IPS-NIHi11 (cell line): ENCODE measurements at places on chromosomes 5 and 9.
A peak's percentile ranks its signal among the peaks of the same experiment; 100 is the strongest.

DNA sequence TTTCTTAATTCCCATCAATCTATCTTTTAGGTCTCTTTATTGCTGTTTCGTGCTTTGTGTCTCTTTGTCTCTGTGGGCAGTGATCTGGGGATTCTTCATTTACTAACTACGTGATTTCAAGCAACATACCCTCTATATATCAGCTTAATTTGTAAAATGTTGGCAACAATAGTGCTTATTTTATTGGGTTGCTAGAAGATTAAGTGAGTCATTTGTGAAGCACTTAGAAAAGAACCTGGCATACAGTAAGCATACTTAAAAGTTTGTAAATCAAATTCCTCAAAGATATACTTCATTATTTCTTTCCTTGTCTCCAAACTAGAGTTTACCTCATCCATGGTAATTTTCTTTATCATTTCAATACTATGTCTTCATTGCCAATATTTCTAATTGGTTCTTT, 669.7 kb downstream of the MAT2B start:
- no peak for DNase-seq

GRCh38 chr5:172779691-172780341, 8.8 kb upstream of the DUSP1 start:
- DNase-seq = no peak

DNA sequence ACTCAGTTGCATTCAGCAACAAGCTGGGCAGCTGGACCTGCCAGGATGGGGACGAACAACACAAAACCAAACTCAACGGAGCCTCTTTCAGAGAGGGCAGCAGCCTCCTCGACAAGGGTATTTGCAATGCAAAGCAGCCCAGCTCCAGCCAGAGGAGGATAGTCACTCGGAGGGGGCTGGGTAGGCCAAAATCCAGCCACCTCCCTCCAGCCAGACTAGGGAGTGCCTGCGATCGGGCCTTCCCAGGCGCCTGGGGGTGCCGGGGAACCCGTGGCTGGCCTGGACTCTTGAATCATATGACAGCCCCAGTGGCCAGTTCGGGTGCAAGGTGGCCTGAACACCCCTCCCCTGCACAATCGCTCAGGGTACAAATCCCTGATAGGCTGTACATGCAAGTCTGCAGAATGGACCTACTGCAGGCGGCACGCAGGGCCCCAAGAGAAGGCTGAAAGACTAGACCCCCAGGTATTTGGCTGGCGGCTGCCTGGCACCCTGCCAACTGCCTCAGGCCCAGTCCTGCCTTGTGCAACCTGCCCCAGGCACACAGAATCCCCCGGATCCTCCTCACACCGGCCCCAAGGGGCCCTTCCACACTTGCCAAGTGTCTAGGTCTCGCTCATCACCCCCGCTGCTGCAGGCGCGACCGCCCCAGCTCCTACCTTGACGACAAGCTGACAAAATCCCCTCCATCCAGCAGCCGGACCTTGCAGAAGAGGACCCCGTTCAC, 1.3 kb downstream of the EEIG1 start:
- no peak for DNase-seq

GRCh38 chr5:36105819-36106218, 39.1 kb upstream of the UGT3A2 start:
- no peak for DNase-seq

DNA sequence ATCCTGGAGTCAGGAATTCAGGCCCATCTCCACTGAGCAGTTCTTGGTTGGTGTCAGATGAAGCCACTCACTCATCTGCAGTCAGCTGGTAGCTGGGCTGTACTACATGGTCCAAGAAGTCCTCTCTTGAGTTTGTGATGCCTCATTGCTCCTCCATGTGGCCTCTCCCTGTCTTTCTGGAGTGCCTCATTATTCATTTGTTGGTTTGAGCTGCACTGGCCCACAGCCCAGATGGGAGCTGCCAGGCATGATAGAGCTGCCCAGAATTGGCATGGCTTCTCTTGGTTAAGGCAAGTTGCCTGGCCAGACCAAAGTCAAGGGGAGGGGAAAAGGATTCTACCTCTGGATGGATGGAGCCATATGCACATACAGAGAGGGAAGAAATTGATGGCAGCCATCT, 8.0 kb downstream of the PTCD2 start:
- peak; percentile 16 for DNase-seq

GRCh38 chr9:124778575-124779367, 1.8 kb downstream of the OLFML2A start:
- no peak for DNase-seq

GRCh38 chr5:136016945-136017530, 11.8 kb upstream of the TGFBI start:
- no peak for DNase-seq

GRCh38 chr5:16712620-16713019, 95.8 kb upstream of the RETREG1 start:
- no peak for DNase-seq

DNA sequence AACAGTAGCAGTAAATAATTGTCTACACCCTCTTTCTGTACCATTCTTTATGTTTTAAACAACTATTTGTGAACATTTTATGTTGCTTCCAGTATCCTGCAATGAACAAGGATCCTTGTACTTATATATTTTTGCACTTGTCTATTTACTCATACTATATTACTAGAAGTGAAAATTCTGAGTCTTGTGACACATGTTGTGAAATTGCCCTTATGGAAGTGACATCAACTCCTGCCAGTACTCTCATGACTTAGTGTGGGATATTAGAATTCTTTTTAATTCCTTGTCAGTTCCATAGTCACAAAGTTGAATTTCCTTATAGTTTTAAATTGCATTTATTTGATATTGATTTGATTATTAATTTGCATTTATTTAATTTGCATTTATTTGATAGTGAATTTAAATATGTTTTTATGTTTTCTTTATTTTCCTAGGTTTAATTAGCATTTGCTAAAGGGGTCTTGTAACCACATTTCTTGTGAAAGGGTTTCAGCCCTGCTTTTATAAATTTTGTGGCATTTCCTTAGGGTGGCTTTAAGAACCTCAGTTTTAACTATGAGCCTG, 27.7 kb downstream of the PARP8 start:
- DNase-seq = no peak

- no peak for DNase-seq
These were observed 91.7 kb downstream of the GNA14 start for GRCh38 chr9:77556396-77556795.

DNA sequence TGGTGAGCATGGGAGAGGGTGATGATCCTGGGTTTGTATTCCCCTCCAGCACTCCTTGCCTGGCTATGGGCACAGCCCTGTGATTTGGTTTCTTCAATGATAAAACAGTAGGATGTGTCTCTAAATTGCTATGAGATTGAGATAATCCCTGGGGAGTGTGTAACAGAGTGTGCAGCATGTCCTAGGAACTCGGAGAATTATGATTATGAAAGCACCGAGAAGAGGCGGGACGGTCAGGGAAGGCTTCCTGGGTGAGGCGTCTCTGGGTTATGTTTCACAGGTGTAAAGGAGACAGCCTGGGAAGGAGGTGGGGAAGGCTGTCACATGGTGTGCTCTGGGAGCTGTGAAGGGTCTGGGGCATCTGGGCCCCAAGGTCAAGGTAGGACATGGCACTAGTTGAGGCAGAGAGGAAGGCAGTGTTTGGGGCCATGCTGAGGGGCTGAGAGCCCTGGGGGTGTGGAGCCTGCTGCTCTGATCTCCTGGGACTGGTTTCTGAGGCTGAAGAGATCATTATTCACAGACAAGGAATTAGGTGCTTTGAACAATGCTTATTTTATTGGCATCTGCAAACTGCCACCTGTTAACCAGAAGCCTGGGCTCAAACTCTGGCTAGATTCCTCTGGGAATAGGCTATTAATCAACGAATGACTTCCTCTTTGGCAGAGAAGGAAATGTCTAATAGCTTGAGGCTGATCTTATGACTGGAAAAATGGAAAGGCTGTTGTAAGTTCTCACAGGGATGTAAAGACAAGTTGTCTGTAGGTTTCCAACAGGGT, 73.8 kb upstream of the IL12B start:
- no peak for DNase-seq

DNA sequence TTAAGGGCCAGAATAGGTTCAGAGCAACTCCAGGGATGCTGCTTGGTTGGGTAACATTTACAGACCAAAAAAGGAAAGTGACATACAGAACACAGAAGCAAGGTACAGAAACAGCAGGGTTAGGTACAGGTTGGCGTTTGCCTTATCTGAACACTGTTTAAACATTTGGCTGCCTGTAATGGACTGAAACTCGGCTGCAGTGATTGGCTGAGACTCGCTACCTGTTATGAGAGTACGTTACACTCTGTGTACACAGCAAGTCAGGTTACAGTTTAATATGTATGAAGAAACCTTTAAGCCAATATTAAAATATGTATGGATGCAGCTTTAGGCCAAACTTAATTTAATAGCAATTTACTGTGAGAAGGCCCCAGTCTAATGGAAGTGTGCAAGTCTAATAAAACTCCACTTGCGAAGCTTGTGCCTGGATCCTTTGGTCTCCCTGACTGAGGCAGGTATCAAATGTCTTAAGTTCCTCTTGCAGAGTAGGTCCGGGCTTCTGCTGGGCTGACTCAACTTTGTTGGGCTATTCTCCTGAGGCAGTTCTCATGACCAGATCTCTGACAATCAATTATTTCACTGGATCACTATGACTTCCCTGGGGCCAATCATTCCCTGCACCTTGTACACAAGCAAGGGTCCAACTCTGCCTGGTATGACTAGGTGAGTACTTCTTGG, 204.9 kb downstream of the ZNF462 start:
- DNase-seq = no peak

- DNase-seq = no peak
These were observed 213.7 kb upstream of the NR4A3 start for GRCh38 chr9:99607842-99608448.

GRCh38 chr9:16221366-16221765, 649.1 kb downstream of the BNC2 start:
- no peak for DNase-seq

GRCh38 chr5:84764227-84764626, 379.5 kb upstream of the EDIL3 start:
- no peak for DNase-seq

- DNase-seq = no peak
These were observed 53.5 kb downstream of the AUH start for GRCh38 chr9:91308191-91308590.

DNA sequence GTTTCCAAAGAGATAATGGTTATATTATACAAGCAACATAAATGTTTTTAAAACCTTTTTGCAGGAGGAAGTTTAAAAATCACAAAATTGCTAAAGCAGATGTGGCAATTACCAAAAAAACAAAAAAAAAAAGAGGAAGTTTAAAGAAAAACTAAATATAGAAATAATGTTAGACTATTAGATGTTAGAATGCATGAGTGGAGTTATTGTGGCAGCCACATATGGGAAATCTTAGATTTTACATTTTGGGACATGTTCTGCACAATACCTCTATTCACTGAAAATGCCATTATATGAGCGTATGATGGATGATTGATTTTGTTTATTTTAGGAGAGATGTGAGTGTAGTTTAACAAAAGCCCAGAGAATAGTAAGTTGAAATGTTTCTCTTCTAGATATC, 31.2 kb upstream of the DTWD2 start:
- no peak for DNase-seq

- DNase-seq = no peak
These were observed 3.5 kb downstream of the NRARP start for GRCh38 chr9:137298401-137299202.

GRCh38 chr9:110714314-110714713, 45.7 kb downstream of the MUSK start:
- DNase-seq = peak; percentile 7

DNA sequence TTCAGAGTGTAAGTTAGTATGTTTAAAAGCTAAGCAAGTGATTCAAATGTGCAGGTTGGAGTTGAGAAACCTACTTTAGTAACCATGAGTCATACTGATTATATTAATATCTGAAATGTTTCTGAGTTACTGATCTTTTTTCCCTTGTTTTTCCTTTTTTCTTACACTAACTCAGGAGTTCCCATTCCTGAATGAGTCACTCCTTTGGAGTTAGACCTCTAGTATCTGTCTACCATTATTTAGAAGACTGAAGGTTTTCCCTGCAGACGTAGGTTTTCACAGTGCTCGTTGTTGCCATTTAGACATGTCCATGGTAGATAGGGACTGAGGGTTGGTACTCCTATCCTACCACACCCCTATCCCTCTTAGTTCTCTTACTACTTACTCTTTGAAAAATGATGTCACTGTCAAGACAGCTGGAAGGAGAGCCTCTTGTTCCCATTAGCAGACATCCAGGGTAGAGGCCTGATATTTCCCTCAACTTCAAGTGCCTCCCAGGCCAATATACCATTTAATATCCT, 20.2 kb downstream of the OCLN start:
- DNase-seq = no peak

- no peak for DNase-seq
These were observed 25.1 kb upstream of the LPCAT1 start for GRCh38 chr5:1548702-1549474.

GRCh38 chr9:95876595-95876994, 1.1 kb downstream of the ERCC6L2 start:
- no peak for DNase-seq

DNA sequence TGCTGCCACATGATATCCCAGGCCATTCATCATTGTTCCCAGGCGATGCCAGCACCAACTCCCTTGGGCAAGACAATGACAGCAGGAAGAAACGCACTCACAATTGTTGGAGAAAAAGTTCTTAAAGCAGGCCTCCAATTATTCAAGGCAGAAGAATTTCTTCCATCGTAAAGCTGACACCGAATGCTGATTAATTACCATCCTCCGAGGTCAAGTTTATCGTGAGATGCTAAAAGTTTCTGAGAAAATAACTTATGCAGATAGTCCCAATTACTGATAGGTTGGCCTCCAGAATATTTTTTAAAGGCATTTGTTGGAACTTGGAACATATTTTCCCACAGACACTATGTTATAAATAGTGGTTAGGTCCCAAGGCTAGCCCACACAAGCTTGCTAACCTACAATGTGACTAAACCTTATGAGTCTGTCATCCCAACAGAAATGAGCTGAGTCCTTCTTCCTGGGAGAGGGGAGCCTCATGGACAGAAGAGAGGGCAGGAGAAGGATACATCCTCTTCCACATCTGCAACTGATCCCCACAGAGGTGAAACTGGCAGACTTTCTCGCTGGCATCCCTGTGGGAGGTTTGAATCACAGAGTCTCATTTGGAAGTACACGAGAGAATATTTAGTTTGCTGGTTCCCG, 202.4 kb upstream of the TBC1D2 start:
- no peak for DNase-seq

- no peak for DNase-seq
These were observed 41.9 kb downstream of the VCAN start for GRCh38 chr5:83513491-83513890.

DNA sequence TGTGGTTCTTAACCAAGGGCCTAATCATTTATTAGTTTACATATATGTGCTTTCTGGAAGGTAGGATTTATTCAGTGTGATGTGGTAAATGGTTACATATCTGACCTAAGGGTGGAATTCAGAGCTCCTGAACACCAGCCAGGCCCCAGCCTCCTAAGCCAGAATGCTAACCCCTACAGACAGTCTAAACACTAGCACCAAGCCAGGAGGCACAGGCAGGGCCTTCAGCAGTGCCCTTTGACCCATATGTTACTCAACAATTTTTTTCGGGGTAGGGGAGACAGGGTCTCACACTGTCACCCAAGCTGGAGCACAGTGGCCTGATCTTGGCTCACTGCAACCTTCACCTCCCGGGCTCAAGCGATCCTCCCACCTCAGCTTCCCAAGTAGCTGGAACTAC, 40.3 kb downstream of the PRKACG start:
- DNase-seq = no peak
